Neural cell (in vitro differentiated cells): ENCODE measurements at places on chromosomes 4 and X. TPM values are rescaled to one million over a fixed set of nuclear protein-coding genes. Genes with fewer than 3 reads are reported as not detected.

Gene NAAA
- polyA plus RNA-seq = 7.3 and 11.9 TPM in 2 replicates

Gene DDX53
- polyA plus RNA-seq = not detected in 2 replicates

Gene ZGRF1
- polyA plus RNA-seq = 18.0 and 19.8 TPM in 2 replicates

Gene FAM184B
- polyA plus RNA-seq = 0.10 TPM in 1 of 2 replicates, not detected in the other

Gene TCEAL5
- 2.2 and 2.4 TPM in 2 replicates for polyA plus RNA-seq

Gene MAPK10
- 91.9 and 147 TPM in 2 replicates for polyA plus RNA-seq

Gene SLC6A8
- 36.4 and 62.4 TPM in 2 replicates for polyA plus RNA-seq

Gene IL1RAPL2
- polyA plus RNA-seq = 0.72 TPM in 1 of 2 replicates, not detected in the other

Gene RADX
- 67.5 and 78.9 TPM in 2 replicates for polyA plus RNA-seq

Gene RAB33A
- 74.7 and 95.4 TPM in 2 replicates for polyA plus RNA-seq

Gene GSPT2
- 25.4 and 25.5 TPM in 2 replicates for polyA plus RNA-seq

Gene POU4F2
- polyA plus RNA-seq = 0.24 TPM in 1 of 2 replicates, not detected in the other

Gene NAP1L5
- polyA plus RNA-seq = 44.2 and 53.1 TPM in 2 replicates

Gene ALPK1
- polyA plus RNA-seq = 0.10 TPM in 1 of 2 replicates, not detected in the other

Gene DAPP1
- polyA plus RNA-seq = not detected in 2 replicates

Gene CXorf49
- polyA plus RNA-seq = not detected in 2 replicates

Gene OTC
- not detected in 2 replicates for polyA plus RNA-seq

Gene RS1
- not detected in 2 replicates for polyA plus RNA-seq
